ENCODE measurements at places on chromosomes 1 and 21.

DNA sequence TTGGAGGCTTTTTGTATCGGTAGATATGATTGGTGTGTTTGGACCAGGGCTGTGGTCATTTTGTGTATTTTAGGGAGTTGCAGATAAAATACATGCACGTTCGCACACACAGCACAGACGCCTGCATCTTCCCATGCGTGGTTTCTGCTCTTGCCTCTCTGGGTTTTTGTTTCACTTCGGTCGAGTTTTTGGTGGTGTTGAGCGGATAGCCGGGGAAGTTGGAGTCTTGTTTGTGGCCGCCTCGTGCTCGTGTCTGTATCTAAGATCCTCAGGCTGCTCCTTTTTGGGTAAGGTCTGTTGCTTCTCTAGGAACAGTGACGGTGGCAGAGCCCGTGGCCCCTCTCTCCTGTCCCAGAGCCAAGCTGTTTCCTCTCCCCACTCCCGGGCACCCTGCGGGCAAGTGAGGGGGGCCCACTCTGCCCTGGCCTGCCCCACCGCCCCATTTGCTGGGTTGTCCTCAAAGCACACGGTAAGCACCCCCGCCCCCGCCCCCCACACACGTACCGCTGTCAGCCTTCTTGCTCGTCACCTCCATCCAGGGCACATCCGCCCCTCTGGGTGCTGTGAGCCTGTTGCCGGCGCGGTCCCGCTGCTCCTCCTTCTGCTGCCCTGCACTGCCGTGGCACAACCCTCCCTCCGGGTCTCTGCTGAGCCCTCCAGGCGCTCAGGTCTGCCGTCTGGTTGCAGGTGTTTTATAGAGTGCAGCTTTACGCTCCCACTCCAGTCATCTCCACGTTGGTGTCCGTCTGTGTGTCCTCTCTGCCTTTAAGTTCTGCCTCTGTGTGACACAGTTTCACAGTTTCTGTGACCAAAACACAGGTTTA is 51.9 kb downstream of the AGPAT3 start:
- DNase-seq, result peak; percentile 61

DNA sequence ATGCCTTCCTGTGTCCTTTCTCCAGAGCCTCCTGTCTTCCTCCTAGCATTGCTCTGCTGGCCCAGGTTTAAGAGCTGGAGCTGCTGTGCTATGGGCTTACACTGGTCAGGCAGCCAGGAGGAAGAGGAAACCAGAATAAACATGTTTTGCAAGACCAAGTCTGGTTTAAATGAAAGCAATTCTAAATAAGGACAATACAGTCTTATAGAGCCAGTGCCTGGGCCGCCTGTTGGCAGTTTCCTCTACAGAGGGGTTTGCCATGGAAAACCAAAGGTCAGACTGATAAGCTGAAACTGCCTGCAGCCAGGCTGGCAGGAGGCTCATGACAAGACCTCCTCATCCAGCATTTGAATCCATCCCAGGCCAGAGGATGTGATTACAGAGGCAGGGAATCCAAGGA is 92.9 kb upstream of the FGGY start:
- DNase-seq, result no peak

- no peak for DNase-seq
These were observed 721.3 kb upstream of the NCAM2 start for GRCh38 chr21:20276954-20277353.

- DNase-seq, result no peak
These were observed 54.8 kb upstream of the CD34 start for GRCh38 chr1:207965392-207966387.

- DNase-seq, result peak; percentile 48
These were observed 24.4 kb upstream of the CLDN14 start for GRCh38 chr21:36504067-36505058.

DNA sequence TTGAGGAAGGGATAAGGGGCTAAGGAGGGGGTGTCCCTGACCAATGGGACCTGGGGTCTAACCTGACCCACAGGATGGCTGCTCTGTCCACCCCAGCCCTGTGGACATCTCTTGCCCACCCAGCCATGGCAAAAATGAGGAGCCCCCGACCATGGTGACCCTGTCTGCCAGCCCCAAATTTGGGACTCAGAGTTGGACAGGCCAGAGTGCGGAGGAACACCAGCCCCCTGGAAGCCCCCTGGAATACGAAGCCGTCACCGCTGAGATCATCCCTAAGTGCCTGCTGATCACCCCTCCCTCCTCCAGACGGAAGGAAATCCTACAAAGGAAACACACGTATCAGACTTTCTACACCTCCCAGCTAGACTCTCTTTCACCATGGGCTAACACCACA is 119.3 kb downstream of the SIK1 start:
- no peak for DNase-seq

DNA sequence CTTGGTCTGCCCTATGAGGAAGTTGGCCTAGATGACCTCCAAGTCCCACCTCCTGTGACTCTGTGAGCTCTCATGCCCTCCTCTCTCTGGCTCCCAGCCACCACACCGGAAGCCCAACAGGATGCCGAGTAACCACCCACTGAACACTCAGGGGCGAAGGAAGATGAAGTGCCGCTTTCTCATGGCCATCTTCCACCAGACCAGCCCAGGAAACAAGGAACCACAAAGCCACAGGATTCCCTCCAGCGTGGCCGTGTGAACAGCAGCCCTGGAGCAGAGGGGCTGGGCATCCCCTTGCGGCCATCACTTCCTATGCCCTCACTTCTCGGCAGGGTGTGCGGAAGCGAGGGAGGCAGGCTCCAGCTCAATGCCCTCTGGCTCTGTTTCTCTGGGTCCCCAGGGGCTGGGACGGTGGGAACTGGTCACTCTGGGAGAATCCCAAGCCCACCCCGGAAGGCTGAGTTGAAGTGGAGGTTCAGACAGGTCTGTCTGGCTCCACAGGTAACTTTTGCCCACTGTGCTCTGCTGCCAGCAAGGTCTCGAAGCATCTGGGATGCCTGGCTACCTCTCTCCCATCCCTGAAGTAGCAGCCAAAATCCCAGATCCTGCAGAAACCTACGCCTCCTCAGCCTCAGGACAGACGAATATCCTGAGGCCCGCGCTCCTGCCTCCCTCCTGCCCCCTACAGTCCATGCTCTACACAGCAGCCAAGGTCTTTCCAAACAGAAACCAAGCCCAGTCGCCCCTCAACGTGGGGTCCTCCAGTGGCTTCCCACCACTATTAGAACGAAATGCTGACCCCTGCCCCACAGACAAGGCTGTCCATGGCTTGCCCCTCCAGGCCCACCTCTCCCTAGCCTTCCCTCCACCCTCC is 44.2 kb upstream of the ECE1 start:
- DNase-seq, result peak; percentile 90

- no peak for DNase-seq
These were observed 1077.4 kb upstream of the ADGRL4 start for GRCh38 chr1:80083892-80084291.

GRCh38 chr1:24536391-24536840 is 19.5 kb upstream of the NCMAP start:
- peak; percentile 79 for DNase-seq

- no peak for DNase-seq
These were observed 29.3 kb downstream of the CAMK1G start for GRCh38 chr1:209612646-209613399.

DNA sequence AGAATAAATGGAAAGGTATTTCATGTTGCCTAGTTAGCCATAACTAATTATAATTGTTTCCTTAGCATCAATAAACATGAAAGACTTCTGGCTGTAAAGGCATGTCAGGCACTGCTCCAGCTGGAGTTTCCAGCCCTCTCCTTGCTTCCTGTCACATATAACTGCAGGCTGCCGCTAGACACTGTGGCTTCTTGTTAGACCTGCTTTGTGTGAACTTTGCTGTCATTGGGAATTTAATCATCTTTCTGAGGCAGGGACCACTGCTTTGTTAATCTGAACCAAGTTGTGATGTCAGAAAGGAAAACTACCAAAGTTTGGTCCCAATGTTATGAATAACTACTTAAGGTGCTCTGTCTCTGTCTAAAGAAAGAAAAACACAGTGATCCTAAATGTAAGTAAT is 90.3 kb upstream of the DUSP10 start:
- no peak for DNase-seq

DNA sequence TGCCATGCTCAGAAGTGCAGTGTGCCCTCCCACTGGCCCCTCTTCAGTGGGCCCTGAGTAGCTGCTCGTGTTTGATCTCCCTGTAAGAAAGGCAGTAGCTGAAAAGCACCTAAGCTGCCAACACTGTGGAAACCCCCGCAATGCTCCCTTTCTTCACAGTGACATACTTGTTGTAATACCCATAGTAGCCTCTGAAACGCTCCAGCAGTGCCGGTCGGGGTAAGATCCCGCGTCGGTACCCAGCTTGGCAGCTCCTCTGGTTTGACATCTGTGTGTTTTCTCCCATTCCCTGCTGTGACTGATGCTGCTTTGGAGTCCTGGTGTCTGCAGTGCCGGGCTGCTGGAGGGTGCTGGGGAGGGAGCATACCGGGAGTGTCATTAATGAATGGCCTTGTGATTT is 3.6 kb downstream of the CHAF1B start:
- no peak for DNase-seq

- DNase-seq, result no peak
These were observed 12.6 kb upstream of the S100B start for GRCh38 chr21:46617267-46618051.

DNA sequence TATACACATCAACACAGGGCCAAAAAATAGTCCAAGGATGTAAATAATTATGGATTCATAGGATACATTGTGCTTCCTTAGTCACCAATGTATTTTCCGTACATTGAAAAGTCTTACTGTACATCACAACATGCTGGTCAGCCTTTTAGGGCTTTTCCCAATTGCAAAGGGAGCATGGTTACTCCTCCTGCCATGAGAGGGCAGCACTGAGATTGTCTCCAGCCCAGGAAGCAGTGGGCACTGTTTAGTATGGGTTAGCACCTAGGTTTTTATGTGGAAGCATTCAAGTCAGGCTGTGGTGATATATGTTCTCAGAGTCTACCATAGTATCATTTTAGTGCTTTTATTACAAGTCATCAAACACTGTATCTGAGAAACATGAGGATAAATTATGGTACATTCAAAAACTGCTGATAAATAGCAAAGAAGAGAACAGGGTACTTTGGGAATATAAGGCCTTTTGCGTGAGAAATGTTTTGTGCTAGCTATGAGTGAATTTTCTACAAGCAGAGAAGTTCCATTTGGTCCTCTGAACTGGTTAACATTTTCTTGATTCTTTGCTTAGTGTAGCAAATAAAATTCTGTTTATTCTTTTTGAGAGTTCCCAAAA is 34.0 kb downstream of the ST6GALNAC5 start:
- peak; percentile 49 for DNase-seq

DNA sequence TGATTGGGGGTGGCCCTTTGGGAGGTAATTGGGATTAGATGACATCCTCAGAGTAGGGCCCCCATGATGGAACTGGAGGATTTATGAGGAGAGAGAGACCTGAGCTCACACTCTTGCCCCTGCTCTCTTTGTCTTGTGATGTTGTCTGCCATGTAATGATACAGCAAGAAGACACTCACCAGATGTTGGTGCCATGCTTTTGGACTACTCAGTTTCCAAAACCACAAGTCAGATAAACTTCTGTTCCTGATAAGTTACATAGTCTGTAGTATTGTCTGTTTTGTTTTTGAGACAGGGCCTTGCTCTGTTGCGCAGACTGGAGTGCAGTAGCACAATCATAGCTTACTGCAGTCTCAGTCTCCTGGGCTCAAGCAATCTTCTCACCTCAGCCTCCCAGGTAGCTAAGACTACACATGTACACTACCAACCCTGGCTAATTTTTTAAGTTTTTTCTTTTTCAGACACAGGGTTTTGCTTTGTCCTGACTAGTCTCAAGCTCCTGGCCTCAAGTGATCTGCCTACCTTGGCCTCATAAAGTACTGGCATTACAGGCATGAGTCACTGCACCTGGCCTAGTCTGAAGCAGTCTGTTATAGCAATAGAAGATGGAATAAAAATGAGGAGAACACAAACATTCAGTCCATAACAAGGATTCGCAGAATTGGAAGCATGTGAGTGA is 115.0 kb upstream of the GALNT2 start:
- no peak for DNase-seq

- peak; percentile 3 for DNase-seq
These were observed 716.2 kb upstream of the ZP4 start for GRCh38 chr1:238606896-238607295.

GRCh38 chr1:168348146-168348709 is 67.6 kb downstream of the TBX19 start:
- no peak for DNase-seq

DNA sequence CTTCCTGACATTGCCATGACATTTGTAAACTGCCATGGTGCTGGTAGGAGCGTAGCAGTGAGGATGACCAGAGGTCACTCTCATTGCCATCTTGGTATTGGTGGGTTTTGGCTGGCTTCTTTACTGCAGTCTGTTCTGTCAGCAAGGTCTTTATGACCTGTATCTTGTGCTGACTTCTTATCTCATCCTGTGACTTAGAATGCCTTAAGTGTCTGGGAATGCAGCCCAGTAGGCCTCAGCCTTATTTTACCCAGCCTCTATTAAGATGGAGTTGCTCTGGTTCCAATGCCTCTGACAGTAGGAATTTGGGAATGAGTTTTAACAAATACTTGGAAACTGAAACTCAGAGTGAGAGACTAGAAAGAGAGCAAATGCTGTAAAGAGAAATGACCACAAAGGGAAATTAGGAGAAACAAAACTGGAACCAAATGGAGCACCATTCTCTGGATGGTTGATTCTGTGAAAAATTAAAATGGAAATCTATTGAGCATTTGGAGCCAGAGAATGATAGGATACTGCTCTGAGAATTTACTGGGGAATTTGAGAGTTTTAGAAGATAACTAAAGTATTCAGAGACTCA is 50.1 kb upstream of the RHOU start:
- DNase-seq, result no peak

GRCh38 chr1:201628490-201628889 is 89.6 kb downstream of the NAV1 start:
- no peak for DNase-seq

Data from activated CD4-positive, alpha-beta T cell treated with anti-CD3 and anti-CD28 coated beads, Interleukin-2, amount 50 U/mL, for 16 hours (primary cell).